Activated naive CD8-positive, alpha-beta T cell treated with anti-CD3 and anti-CD28 coated beads for 36 hours (primary cell): ENCODE measurements at places on chromosomes 2 and 18.

DNA sequence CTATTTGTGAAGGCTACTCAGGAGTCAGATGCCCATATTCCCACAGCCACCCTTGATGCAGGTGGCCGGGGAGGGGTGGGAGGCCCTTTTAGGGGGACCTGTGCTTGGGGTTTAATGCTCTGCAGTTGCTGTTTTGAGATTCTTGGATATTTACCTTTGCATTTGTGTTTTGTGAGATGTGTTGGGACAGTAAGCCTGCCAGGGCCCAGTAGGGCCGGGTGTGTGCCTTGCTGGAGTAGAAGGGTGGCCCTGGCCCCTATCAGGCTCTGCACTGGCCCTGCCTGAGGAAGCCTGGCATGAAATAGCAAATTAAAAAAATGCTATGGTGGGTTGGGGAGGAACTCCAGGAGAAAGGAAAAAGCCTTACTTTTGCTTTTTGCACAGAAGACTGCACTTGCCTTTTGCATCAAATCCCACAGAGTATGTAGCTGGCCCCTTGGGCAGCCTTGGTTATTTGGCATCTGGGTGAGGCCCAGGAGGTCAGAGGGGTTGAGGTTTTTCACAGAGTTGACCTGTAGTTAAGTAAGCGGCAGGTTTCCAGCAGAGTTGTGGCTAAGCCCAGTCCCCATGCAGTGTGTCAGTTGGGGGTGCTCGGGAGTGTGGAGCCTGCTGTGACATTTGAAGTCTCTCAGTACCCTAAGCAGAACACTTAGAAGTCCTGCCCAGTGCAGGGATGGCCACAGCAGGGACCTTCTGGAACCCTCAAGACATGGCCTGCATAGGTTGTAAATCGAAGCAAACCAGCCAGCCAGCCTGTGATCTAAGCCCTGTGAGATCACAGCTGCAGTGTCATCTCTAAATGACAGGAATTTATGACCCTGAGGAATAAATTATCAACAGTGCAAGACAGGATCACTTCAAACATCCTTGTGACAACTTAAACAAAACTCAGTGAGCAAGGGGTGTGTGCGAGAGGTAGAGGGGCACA is 68.8 kb downstream of the SH3RF3 start:
- no peak overlapping the region for H3K27ac ChIP-seq
- no peaks in the 10 kb centered on the region for H3K27me3 ChIP-seq
- H3K36me3 ChIP-seq = no peaks in the 10 kb centered on the region
- no peak overlapping the region for H3K4me3 ChIP-seq

- no peaks in the 10 kb centered on the region for H3K36me3 ChIP-seq
- H3K27me3 ChIP-seq = peaks cover 10% of the 10 kb centered on the region
- no peak overlapping the region for H3K27ac ChIP-seq
- no peak overlapping the region for H3K4me3 ChIP-seq
Observed at GRCh38 chr2:182584462-182584861, 131.6 kb upstream of the DNAJC10 start.

DNA sequence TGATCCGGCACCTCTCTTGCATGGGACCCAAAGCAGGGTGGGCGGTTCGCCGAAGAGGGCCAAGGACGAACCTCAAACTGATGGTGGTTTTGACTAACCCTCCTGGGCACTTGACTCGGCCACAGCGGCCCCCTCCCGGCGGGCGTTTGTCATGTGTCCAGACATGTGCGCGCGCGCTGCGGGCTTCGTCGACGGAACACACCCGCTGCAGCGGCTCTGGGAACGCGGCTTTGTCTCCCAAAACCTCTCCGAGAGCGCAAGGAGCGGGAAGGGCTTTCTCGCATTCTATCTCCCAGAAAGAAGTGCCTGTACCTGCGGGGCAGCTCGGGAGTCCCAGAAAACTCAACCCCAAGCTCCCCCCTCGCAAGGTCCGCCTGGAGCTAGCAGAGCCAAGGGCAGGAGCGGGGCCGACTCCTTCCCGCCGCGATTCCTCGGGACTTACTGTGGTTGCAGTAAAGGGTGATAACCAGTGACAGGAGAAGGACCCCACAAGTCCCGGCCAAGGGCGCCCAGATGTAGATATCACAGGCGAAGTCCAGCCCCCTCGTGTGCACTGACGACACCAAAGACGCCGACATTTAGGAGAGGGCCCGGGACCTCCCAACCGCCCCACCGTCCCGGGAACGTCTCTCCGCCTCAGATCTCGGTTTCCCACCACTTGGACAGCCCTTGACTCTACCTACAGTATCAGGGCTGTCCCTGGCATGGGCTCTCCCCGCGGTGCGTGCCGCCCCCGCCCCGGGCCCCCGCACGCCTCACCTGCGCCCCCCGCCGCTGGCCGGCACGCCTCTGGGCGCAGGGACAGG is 1.6 kb downstream of the CD8A start:
- peak; percentile 60 for DNase-seq
- peak overlapping the region; percentile 91 for H3K4me3 ChIP-seq
- H3K4me1 ChIP-seq = peaks cover 65% of the 10 kb centered on the region
- peak overlapping the region; percentile 100 for H3K27ac ChIP-seq
- peaks cover 59% of the 10 kb centered on the region for H3K36me3 ChIP-seq

DNA sequence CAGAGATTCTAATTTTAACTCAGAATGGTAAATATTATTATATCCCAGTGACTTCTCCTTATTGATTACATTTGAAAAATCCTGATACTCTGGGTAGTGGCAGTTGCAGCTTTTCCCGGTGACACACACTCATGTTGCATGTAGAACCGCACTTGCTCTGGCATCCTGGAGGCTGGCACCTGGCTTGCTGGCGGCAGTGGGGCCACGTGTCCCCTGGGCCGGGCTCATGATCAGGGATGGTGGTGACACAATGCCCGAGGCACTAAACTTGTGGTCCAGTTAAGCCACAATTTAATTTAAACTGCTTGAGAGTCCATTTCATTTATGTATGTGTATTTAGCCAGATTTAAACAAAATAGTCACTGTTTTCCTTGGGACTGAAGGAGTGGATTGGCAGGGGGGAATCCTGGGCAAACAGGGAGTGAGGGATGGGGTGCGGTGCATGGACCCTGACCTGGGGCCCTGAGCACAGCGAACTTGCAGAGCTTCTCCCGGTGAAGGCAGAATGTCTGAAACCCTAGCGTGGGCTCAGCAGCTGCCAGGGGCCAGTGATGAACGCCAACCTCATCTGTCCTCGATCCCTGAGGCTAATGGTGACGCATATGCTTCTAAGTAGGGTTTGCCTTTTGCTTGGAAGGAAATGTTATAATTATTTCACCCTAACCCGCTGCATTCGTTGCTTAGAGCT is 50.0 kb downstream of the KCNG2 start:
- no peak overlapping the region for H3K4me3 ChIP-seq
- DNase-seq = no peak
- H3K36me3 ChIP-seq = no peaks in the 10 kb centered on the region
- H3K27me3 ChIP-seq = no peaks in the 10 kb centered on the region
- H3K27ac ChIP-seq = no peak overlapping the region
- H3K4me1 ChIP-seq = no peaks in the 10 kb centered on the region

GRCh38 chr2:234191819-234192407 is 141.4 kb downstream of the SPP2 start:
- peaks cover 3% of the 10 kb centered on the region for H3K27me3 ChIP-seq
- no peak overlapping the region for H3K4me3 ChIP-seq
- DNase-seq = no peak
- H3K27ac ChIP-seq = no peak overlapping the region
- H3K4me1 ChIP-seq = peaks cover 2% of the 10 kb centered on the region

DNA sequence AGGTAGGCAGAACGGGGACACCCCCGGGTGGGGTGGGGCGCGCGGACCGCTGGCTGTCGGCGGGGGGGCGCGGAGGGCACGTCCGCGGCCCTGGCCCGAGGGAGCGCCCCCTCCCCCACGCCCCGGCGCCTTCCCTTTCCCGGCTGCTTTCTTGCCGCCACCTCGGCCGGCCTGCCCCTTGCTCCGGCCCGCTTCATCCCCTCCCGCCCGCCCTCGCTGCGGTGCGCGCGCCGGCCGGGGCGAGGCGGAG is 443 bp downstream of the VAPA start:
- peak overlapping the region; percentile 78 for H3K27ac ChIP-seq
- peaks cover 20% of the 10 kb centered on the region for H3K4me1 ChIP-seq
- H3K4me3 ChIP-seq = peak overlapping the region; percentile 88
- H3K27me3 ChIP-seq = peaks cover 2% of the 10 kb centered on the region

DNA sequence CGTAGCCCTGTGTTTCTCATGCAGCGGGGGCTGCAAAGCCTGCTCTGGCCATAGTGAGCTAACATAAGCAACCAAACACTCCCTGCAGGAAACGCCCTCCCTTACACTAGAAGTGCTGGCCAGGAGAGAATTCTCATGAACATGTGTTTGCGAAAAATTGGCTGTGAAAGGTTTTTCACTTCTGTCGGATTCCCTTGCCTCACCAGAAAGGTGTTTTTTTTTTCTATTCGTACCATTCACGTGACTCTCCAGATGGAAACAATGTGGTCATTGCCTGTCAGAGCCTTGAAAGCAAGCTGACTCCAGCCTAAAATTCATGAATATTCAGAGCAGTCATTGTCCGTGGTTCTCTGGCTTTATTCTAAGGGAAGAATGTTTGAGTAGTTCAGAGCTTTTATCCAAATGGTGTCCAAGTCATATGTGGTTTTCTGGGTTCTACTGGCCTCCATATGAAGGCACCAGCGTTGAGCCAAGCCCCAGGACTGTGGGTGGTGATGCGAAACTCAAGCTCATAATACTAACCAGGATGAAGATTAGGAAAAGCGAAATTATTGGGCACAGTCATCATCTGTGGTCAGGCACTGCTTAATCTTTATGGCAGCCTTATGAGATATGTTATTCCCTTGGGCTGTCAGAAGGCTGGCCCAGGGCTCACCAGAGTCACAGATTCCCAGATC is 236.4 kb downstream of the ALPK2 start:
- DNase-seq = no peak
- no peaks in the 10 kb centered on the region for H3K27me3 ChIP-seq
- no peak overlapping the region for H3K4me3 ChIP-seq
- H3K36me3 ChIP-seq = no peaks in the 10 kb centered on the region
- peaks cover 2% of the 10 kb centered on the region for H3K4me1 ChIP-seq
